Activated T-helper 2 cell treated with anti-CD3 and anti-CD28 coated beads, Interferon-gamma antibody, Interleukin-2, Interleukin-4, amounts not matched to agents 10 μg/mL and 5 μg/mL and 100 μg/mL, durations not matched to agents 14 hours and 24 hours and 36 hours (primary cell): ENCODE measurements at places on chromosomes 11 and 22. TPM values are rescaled to one million over a fixed set of nuclear protein-coding genes. Genes with fewer than 3 reads are reported as not detected.

DNA sequence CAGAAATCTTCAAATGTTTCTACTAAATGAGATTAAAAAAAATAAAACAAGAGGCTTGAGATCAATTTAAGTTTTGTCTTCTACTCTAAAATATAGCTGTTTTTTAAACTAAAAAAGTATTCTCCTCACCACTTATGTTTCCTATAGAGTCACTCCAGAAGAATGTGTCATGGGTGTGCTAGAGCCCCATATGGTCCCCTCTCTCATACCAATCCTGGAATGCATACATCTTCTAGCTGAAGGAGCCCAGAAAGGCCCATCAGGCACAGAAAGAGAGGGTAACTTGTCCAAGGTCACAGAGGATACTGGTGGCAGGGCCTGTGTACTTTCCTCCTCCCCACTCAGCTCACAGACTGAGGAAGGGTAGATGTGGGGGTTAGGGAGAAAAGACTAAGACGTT is 34.4 kb downstream of the RELT start:
- no peak for DNase-seq
- no peaks in the 10 kb centered on the region for H3K27me3 ChIP-seq
- peaks cover 7% of the 10 kb centered on the region for H3K4me1 ChIP-seq
- no peak overlapping the region for H3K4me3 ChIP-seq

- peaks cover 28% of the 10 kb centered on the region for H3K4me1 ChIP-seq
- no peaks in the 10 kb centered on the region for H3K27me3 ChIP-seq
- DNase-seq: peak; percentile 12
- H3K36me3 ChIP-seq: peaks cover 35% of the 10 kb centered on the region
- H3K4me3 ChIP-seq: peak overlapping the region; percentile 99
Measured at GRCh38 chr22:19478045-19478900, 720 bp downstream of the UFD1 start.

Gene OR52N4
- not detected in 2 replicates for total RNA-seq

Gene AKIP1
- 22.2 and 23.4 TPM in 2 replicates for total RNA-seq

DNA sequence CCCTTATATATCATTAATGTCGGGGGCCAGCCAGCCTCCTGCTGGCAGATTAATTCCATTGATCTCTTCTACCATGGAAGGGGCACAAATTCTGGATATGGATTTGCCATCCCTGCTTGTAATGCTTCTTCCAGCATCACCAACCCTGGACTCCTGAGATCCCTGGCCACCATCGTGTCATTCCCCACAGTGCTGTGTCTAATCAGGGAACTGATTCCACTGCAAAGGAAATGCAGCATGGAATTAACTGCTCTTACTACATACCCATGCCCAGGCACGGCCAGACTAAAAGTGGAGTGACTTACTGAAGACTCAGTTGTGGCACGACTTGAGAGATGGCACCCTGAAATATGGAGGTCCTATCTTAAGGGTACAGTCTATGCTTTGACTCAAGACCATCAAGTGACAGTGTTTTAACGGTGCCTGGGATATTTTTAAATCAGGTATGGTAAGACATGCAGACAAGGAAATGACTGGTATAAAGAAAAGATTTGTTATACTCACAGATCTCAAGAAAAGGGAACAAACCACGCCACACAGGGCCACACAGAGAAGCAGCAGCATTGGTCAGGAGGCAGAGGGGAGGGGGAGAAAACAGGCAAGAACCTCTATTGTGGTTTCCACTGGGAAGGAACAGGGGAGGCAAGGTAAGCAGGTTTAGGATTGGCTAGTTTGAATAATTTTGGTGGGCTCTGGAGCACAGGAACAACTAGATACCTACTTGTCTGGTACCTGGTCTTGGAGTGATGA is 65.1 kb downstream of the IGLL5 start:
- no peak for DNase-seq
- H3K36me3 ChIP-seq: no peaks in the 10 kb centered on the region
- peaks cover 28% of the 10 kb centered on the region for H3K27me3 ChIP-seq
- no peak overlapping the region for H3K27ac ChIP-seq
- peaks cover 8% of the 10 kb centered on the region for H3K4me1 ChIP-seq

GRCh38 chr11:126996036-126996804 is 4.3 kb downstream of the KIRREL3 start:
- no peaks in the 10 kb centered on the region for H3K36me3 ChIP-seq
- no peaks in the 10 kb centered on the region for H3K4me1 ChIP-seq
- no peak for DNase-seq
- no peak overlapping the region for H3K27ac ChIP-seq
- peaks cover 8% of the 10 kb centered on the region for H3K27me3 ChIP-seq

Gene CHRM1
- total RNA-seq: not detected in 2 replicates

- H3K4me3 ChIP-seq: no peak overlapping the region
- H3K4me1 ChIP-seq: no peaks in the 10 kb centered on the region
- H3K27me3 ChIP-seq: no peaks in the 10 kb centered on the region
- H3K36me3 ChIP-seq: no peaks in the 10 kb centered on the region
- H3K27ac ChIP-seq: no peak overlapping the region
Measured at GRCh38 chr22:49462795-49463194, 364.9 kb downstream of the BRD1 start.

- no peak for DNase-seq
- no peaks in the 10 kb centered on the region for H3K27me3 ChIP-seq
- no peaks in the 10 kb centered on the region for H3K36me3 ChIP-seq
- no peaks in the 10 kb centered on the region for H3K4me1 ChIP-seq
- H3K27ac ChIP-seq: no peak overlapping the region
Measured at GRCh38 chr11:22173532-22173931, 19.4 kb upstream of the ANO5 start.

DNA sequence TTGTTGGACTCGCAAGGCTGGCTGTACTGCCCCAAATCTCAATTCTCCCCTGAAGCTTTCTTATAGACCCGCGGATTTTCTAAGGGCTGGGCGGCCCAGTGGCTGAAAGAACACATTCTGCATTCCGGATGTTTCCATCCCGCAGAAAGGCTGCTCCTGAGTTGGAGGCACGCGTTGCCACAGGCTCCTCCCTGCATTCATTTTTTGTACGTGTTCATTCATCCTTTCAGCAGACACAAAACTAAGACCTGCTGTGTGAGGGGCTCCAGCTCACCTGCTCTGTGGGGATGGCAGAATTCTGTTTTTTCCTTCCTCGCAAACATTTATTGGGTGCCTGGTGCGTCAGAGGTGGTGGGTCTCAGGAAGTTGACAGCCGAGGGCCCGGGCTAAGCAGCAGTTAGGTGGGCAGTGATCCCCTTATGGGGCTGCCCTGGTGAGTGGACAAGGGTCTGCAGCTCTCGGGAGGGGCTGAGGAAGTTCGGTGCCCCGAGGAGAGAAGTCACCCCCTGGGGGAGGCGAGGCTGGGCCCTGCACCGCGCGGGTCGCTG is 23.7 kb downstream of the SHANK3 start:
- H3K27ac ChIP-seq: no peak overlapping the region
- DNase-seq: no peak
- peaks cover 2% of the 10 kb centered on the region for H3K27me3 ChIP-seq
- H3K4me3 ChIP-seq: no peak overlapping the region
- H3K4me1 ChIP-seq: peaks cover 9% of the 10 kb centered on the region

Gene SH3BP1
- 117 and 122 TPM in 2 replicates for total RNA-seq

- H3K36me3 ChIP-seq: peaks cover 19% of the 10 kb centered on the region
- H3K4me1 ChIP-seq: peaks cover 6% of the 10 kb centered on the region
- no peak for DNase-seq
Measured at GRCh38 chr11:129992161-129992944, 10.3 kb downstream of the PRDM10 start.

DNA sequence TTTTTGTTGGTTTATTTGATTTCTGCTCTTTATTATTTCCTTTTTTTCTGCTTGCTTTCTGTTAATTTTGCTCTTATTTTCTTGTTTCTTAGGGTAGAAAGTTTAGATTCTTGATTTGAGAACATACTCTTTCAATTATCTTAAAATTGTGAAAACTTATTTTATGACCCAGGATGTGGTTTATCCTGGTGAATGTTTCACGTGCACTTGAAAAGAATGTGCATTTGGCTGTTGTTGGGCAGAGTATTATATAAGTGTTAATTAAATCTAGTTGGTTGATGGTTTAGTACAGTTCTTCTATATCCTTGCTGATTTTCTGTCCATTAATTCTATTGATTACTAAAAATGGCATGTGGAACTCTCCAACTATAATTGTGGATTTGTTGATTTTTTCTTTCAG is 66.9 kb upstream of the NARS2 start:
- no peak overlapping the region for H3K4me3 ChIP-seq
- H3K27ac ChIP-seq: no peak overlapping the region
- peaks cover 3% of the 10 kb centered on the region for H3K36me3 ChIP-seq
- H3K4me1 ChIP-seq: peaks cover 54% of the 10 kb centered on the region

GRCh38 chr11:2198621-2199365 is 27.2 kb upstream of the TH start:
- DNase-seq: no peak
- peaks cover 11% of the 10 kb centered on the region for H3K27me3 ChIP-seq
- H3K4me1 ChIP-seq: peaks cover 3% of the 10 kb centered on the region
- H3K27ac ChIP-seq: no peak overlapping the region
- no peaks in the 10 kb centered on the region for H3K36me3 ChIP-seq

- no peak for DNase-seq
- H3K4me3 ChIP-seq: peak overlapping the region; percentile 31
Measured at GRCh38 chr22:32204040-32204855, 625 bp downstream of the RFPL2 start.

DNA sequence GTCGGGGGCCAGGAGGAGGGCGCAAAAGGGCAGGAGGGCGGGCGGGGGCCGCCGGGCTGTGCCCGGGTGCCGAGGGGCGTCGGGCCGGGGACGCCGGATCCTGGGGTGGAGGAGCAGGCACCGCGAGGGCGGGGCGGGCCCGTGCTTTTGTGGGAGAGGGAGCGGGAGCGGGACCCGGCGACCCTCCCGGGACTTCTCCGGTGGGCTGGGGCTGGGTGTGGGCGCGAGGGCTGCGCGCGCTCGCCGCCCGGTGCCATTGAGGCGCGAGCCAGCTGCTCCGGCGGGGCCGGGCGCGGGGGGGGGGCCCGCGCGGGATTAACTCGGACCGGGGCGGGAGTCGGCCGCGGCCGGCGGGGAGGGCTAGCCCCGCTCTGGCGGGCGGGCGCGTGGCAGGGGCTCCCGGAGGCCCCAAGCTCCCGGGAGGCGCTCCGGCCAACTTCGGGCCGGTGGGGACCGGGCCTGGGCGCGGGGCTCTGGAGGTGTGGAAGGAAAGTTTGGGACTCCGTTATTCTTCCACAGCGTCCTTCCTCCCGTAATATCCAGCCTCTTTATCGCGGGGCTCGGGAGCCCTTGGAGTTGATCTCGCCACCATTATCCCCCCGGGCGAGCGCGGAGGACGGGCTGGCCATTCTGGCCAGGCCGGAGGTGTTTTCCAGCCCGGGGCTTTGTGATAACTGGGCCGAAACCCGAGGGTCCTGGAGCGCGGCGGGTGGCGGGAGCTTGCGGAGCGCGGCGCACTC is 936 bp downstream of the CECR2 start:
- H3K4me1 ChIP-seq: peaks cover 18% of the 10 kb centered on the region
- peaks cover 60% of the 10 kb centered on the region for H3K27me3 ChIP-seq
- H3K27ac ChIP-seq: no peak overlapping the region
- H3K36me3 ChIP-seq: no peaks in the 10 kb centered on the region
- no peak for DNase-seq

Gene CHKB
- total RNA-seq: 86.1 and 90.9 TPM in 2 replicates

DNA sequence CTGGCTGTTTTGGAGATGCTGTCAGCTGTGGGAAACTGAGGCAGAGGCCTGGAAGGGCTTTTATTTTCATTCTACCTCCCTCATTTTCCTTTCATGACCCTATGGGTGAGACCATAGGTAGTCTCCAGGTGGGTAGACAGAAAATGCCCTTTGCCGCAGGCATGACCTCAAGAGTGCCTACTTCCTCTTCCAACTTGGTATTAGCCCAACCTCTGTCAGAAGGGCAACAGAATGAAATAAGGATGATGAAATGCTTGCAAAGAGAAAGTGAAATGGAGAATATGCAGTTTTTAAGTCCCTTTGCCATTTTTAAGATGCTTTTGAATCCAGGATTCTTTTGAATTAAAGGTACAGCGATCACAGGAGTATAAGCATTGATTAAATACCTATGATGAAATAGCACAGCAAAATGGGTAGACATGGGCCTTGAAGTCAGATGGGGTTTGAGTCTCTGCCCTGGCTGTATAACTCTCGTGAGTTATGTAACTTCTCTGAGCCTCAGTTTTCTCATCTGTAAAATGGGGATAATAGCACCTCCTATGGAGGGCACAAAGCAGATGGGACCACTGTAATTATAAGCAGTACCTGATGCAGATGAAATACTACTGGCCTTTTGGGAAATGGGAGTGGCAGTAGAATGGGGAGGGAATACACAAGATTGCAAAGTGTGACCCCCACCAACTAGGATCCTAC is 3.7 kb downstream of the ASPHD2 start:
- DNase-seq: no peak
- peaks cover 43% of the 10 kb centered on the region for H3K36me3 ChIP-seq
- no peaks in the 10 kb centered on the region for H3K27me3 ChIP-seq
- peaks cover 66% of the 10 kb centered on the region for H3K4me1 ChIP-seq

GRCh38 chr11:10519630-10520029 is 21.4 kb downstream of the RNF141 start:
- no peaks in the 10 kb centered on the region for H3K27me3 ChIP-seq
- no peaks in the 10 kb centered on the region for H3K4me1 ChIP-seq

Gene SYNGR1
- not detected in 2 replicates for total RNA-seq

DNA sequence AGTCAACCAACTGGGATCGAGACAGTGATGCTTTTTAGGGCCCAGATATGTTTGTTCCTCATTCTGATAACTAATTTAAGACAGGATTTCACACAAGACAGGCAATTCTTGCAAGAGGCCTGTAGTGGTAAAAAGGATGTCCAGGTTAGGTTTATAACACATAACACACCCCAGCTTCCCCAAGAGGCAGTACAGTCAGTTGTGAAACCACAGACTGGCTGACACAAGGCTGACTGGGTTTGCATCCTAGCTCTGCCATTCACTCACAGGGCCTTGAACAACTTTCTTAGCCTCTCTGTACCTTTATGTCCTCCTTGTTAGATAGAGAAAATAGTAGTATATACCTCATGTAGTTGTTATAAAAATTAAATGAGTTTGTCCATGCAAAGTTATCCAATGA is 55.0 kb upstream of the PTH start:
- H3K36me3 ChIP-seq: no peaks in the 10 kb centered on the region
- DNase-seq: no peak
- H3K4me1 ChIP-seq: no peaks in the 10 kb centered on the region

DNA sequence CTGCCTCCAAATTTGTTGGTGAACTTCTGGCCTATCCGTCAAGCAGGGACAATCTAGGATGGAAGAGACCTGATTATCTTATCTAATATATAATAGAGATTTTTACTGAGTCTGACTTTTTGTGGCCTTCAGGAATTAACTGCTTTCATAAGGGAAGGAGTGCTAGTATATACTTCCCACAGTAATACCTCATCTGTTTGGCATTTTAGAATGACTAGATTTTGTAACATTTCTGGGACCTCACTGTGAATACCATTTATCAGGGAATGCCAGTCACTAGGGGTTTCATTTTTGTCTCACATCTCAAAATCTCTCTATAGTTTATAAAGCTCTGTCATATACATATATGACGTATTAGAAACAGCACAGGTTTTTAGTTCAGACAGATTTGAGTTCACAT is 114.3 kb downstream of the INSC start:
- peaks cover 7% of the 10 kb centered on the region for H3K27me3 ChIP-seq
- H3K27ac ChIP-seq: no peak overlapping the region
- H3K36me3 ChIP-seq: no peaks in the 10 kb centered on the region
- H3K4me3 ChIP-seq: no peak overlapping the region
